ENCODE measurements at places on chromosomes 2 and 18. TPM values are rescaled to one million over a fixed set of nuclear protein-coding genes. Genes with fewer than 3 reads are reported as not detected.

DNA sequence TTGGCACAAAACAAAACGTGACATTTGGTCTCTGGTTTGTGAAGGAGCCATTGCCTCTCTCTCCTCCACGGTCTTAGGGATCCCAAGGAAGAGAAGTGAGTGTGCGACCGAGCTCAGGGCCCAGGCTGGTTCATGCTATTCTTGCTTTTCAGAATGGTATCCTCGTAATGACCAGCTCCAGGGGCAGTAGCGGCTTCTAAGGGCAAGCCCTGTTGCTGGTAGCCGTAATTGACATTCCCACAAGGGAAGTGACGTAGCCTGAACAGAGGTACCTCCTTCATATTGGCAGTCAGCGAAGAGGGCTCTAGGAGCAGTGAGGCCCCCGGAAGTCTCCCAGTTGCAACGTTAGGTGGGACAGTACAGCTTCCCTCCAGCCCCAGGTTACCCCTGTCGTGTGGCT is 77.9 kb downstream of the CLIP4 start:
- DNase-seq, result no peak

DNA sequence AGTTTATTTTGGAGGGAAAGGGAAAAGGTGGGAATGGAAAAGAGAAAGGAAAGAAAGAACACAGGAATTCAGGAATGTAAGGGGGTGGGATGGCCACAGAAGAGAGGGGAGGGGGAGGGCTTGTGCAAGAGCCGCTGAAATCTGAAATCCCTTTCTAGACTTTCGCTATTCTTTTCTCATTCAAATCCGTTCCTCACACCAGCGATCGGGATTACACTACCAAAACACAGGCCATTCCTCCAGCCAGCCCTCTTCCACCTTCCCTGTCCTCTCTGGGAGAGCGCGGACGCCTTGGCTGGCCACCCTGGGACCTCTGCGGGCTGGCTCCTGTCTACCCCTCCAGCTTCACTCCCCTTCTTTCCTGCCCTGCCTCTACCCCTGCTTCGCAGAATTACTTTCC is 102.3 kb downstream of the CDCA7 start:
- no peak for DNase-seq

DNA sequence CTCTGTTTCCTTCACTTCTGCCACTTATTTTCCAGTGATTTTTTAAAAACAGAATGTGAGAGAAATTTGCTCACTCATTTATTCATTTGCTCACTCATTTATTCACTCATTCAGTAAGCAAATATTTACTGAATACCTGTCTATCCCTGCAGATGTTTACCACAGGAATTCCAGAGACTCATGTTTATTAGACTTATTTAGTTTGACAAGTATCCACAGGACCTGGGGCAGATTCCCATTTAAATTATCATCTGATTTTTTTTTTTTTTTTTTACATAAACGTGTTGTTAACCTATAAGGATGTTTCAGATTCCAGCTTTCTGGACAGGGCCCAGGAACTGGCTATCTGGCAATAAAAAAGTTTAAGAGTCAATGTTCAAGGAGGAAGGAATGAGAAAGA is 175.1 kb upstream of the ERBB4 start:
- no peak for DNase-seq

DNA sequence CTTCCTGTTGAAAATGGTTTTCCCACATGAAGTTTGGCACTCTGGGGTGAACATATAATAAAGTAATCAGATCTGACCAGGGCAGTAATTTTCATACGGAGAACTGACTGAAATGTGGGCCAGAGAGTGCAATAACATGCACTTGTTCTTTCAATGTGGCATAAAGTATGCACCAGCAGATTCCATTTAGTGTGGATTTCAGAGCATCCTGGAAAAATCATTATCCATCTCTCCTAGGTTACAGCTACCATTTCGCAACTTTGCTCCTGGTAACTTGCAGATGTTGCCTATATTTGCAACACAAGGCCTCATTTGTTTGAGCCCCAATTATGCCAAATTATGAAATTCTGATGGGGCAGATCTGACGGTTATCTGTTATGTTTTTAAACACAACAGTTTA is 55.4 kb downstream of the COLEC12 start:
- no peak for DNase-seq

DNA sequence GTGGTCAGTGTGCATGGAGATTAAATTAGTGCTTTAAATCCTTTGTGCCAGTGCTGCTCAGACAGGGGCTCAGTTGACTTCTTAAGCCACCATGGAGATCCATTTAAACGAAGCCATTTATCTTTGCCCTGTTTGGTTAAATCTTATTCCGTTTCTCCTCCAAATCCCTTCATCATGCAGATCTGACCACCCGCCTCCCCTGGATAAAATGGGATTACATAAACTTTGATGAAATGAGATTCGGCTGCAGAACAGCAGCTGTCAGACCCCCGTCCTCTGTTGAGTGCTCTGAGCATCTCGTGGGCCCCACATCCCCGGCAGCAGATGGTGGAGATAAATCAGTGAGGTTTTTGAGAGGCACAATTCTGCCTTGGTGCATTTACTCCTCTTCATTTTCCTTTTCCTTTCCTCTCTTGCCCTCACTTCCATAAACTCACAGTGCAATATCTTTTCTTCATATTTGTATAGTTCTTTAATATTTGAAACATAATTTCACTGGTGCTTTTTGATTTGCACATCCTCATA is 84.4 kb upstream of the TWIST2 start:
- DNase-seq, result no peak

GRCh38 chr2:73089270-73090030 is 17.9 kb upstream of the SFXN5 start:
- no peak for DNase-seq

The IL1RN gene
- not detected for total RNA-seq

The CDH7 gene
- total RNA-seq, result 2.3 TPM

The PROM2 gene
- total RNA-seq, result 1.6 TPM
